ENCODE measurements at places on chromosomes 16 and 17.

- no peak for DNase-seq
Measured at GRCh38 chr17:27871407-27871806, 21.8 kb downstream of the LYRM9 start.

DNA sequence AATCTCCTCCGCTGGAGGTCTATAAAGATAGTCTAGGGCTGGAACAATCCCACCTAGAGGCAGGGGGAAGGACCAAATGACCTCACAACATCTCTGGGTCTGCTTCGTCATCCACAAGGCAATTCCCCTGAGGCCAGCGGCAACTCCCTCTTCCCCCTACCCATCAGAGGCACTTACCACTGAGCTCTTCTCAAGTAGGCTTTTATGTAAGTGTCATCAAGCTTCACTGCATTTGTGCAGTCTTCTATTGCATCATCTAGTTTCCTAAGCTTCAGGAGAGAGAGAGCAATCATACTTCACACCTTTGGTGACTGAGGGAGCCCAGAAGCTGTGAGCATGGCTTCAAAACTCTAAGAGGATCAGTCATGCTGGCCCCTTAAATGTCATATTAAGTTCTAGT lies 21.0 kb downstream of the CNP start:
- DNase-seq = no peak

GRCh38 chr17:7196651-7197401 lies 17.7 kb upstream of the ASGR1 start:
- no peak for DNase-seq

DNA sequence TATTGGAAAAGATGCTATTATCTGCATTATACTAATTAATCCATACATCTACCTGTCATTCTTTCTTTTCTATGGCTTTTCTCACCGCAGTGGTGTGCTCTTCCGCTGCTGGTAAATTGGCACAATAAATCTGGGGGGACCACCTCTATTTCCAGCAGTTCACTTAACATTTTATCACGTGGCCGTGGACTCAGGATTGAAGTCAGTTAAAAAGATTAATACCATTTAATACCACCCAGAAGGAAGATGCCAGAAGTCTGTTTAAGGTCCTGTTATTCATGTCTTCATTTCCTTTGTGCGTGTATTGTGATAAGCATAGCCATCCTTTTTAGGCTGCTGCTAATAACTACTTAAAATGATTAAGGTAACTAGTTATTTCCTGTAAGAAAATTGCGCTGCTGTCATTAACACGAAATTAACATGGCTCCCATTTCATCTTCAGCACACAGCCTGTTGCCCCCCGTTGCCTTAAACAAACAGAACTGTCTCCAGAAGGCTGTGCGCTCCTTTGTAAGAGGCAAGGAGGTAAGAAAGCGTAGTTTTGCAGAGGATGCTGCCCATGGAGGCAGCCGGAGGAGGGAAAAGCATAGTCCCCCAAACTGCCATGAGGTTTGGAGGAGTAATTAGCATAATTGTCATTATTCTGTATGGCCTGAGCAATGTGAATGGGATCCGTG lies 414.4 kb downstream of the UTP18 start:
- no peak for DNase-seq

DNA sequence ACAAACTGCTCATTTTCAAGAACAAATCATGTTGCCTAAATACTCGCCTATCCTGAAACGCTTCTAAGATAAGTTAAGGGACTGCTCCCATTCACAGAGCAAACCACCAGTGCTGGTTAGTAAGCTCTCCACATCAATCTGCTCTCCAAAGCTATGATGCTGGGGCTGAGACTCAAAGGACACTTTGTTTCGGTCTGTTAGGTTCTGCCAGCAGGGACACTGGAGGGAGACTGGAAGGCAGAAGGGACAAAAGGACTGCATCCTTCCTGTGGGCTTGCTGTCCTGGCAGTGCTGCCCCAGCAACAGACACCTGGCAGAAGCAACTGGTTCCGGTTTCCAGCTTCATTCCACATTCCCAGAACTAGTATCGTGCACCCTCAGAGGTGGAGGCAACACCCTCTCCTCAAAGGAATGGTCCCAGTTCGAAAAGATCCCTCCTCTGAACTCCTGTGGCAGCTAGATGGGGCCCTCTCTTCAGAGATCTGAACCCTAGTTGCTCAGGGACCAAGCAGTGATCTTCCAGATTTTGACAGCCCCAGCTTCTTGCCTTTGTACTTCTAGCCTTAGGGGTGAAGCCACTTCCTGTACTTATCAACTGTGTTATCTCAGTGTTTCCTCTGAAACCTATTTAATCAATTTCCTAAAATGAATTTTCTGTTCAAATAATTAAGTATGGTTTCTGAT lies 73.4 kb upstream of the GSG1L start:
- DNase-seq = peak; percentile 22

DNA sequence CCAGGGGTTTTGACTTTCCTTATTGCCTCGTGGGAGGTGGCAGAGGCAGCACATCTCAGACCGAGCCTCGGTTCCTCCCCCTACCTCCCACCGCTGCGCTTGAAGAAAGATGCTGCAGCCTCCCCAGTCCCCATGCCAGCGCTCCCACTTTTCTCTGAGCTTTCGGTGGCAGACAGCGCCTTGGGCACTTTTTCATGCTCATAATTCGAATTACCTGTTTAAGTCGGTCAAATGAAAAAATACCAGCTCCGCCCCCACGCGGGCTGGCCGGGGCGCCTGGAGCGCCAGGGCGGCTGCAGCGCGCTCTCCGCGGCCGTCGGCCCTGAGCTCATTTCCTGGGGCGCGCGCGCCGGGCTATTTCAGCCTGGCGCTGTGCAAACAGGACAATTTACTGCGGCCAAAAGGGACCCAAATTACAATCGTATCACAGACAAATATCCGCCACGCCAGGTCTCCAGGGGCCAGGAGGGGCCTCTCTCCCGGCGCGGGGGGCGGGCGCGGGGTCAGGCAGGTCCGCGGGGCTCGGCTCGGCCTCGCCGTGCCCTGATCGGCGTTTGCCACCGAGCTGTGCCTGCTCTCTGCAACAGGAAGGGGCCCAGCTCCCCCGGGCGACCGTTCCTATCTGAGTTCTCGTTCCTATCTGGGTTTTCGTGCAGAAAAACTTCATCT lies 45.0 kb downstream of the SOST start:
- no peak for DNase-seq

- DNase-seq = no peak
Measured at GRCh38 chr16:5069048-5069447, 2.6 kb upstream of the ALG1 start.

- no peak for DNase-seq
Measured at GRCh38 chr17:68288804-68289203, 2.1 kb downstream of the SLC16A6 start.

DNA sequence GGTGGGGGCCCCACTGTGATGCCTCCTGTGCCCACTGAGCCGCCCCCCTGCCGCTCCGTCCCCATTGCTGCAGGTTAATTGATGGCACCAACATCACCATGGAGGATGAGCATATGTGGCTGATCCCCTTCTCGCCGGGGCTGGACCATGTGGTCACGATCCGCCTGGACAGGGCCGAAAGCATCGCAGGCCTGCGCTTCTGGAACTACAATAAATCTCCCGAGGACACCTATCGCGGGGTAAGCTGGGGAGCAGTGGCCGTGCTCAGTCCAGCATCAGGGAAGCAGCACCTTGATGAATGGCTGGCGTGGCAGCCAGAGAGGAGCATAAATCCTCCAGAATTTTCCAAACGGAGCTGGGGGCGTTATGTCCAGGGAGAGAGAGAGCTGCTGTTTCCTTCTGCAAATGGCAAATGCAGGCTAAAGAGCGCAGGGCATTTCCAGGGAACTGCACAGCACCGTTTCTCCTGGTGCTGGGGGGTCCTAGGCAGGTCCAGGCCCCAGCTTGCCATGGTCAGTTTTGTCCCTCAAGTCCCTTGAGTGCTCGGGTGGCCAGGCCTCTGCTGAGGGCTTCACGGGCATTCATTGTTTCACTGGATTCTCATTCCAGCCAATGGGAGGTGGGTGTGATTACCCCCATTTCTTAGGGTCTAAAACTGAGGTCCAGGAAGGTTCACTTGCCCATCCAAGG lies 216.4 kb downstream of the KATNIP start:
- DNase-seq = no peak

DNA sequence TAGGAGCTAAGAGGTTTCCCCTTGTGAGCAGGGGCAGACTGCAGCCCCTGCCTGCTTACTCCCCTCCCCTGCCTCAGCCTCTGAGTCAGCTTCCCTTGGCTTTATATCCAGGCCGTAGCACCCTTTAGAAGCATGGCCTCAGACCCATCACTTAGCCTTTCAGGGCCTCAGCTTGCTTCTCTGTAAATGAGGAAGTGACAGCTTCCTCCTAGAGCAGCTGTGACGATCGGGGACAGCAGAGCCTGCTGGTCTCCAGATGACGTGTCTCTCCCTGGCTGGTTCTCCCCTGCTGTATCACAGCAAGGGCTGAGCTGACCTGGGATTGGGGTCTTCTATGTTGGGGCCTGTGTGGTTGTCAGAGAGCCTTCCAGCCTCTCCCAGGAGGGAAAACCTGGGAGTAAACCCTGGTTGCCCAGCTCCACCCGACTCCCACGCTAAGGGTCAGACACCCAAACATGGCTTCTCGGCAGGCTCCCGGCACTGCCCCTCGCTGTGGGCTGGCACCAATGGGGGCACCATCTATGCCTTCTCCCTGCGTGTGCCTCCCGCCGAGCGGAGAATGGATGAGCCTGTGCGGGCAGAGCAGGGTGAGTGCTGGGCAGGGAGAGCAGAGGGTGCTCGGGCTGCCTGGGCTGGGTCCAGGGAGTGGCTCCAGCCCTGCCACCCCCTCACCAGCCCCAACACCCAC lies 16.3 kb upstream of the MYO15B start:
- DNase-seq = no peak

DNA sequence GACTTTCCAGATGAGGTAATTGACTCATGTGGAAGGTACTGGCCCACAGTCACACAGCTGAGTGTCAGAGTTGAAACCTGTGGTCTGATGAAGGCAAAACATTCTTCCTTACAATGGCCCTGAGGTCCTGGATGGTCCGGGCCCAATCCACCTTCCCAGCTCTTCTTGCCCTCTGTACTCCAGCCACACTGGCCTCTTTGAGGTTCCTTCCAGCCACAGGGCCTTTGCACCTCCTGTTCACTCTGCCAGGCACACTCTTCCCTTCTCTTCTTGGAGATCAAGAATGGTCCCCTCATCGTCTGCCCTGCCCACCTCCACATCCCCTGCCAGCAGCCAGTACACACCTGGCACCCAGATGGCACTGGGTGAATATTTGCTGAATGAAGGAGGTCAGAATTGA lies 6.5 kb upstream of the PEMT start:
- no peak for DNase-seq

GRCh38 chr17:38746004-38746848 lies 1.9 kb downstream of the PCGF2 start:
- DNase-seq = no peak

- no peak for DNase-seq
Measured at GRCh38 chr16:22665048-22665797, 148.7 kb upstream of the HS3ST2 start.

DNA sequence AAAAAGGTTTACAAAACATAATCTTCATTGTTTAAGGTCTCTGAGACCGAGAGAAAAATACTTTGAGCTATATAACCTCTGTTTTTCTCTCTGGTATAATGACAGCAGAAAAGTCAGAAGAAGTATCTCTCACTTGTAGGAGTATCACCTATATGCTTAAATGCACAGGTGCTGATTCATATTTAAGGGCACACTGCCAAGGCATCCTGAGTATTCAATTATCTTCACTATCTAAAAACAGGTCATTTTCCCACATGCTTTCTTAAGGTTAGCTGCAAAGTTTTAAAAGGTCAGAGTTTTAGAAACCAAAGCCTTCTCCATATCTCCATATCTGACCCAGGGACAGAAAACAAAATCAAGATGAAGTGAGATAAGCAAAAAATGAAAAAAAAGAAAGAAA lies 99.3 kb upstream of the C17orf78 start:
- DNase-seq = no peak

DNA sequence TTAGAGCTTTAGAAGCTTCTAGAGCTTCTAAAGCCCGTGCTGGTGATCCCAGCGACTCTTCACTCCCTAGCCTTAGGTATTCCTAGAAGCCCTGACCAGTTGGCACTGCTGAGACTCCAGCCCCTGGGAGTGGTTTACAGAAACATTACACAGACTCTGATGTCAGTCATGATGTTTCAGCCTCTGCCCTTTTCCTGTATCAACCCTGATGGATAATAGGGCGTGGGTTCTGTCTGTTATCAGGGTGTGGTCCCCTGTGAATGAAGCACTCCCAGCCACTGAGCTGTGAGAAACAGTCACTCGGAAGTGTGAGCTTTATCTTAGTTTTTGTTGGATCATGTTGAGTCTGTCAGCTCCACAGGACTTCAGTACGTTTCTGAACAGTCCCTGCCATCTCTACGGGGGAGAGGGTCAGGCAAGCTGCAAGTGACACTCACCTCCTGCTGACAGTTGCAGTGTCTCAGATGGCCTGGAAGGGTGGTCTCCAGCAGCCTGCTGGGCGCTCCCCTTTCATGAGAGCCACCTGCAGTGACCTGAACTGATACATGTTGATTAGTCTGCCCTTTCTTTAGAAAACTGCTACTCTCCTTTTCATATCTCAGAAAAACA lies 12.8 kb downstream of the GOSR2 start:
- DNase-seq = no peak

GRCh38 chr17:77962348-77962747 lies 3.8 kb downstream of the TNRC6C start:
- DNase-seq = no peak

DNA sequence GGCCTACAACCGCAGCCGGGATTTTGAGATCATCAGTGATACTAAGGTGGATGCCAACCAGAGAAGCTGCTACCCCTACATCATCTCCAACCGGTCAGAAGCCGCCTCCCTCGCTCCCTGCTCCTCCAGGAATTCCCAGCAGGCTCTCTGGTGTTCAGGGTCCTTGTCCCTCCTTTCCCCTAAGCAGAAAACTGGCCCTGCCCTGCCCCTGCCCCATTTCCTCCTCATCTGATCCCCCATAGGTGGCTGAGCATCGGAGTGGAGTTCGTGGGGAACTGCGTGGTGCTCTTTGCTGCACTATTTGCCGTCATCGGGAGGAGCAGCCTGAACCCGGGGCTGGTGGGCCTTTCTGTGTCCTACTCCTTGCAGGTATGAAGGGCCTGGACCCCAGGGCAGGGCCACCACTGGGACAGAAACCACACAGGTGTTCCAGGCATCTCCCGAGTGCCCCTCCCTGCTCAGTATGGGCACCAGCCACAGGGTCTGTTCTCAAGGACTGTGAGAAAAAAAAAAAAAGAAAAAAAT lies 29.8 kb downstream of the ANKRD40 start:
- DNase-seq = no peak

GRCh38 chr16:1438229-1439057 lies 5.9 kb downstream of the CCDC154 start:
- DNase-seq = no peak

DNA sequence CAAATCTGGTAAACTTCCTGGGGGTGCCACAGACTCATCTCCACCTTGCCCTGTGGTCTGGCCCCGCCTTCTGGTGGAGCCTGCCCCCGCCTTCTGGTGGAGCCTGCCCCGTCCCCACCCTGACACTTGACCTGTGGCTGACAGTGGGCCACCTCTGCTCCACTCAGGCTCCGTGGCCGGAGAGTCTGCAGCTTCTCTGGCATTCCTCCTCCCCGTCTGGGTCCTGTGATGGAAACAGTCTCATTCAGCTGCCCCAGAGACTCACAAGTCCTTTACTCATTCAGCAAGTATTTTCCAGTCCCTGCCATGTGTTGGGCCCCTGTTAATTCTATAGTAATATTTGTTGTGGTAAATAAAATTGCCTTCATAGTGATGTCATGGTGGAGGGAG lies 21.0 kb upstream of the G6PC1 start:
- DNase-seq = no peak

- DNase-seq = no peak
Measured at GRCh38 chr16:23901178-23902033, 65.6 kb downstream of the PRKCB start.
